Neural progenitor cell (in vitro differentiated cells): ENCODE measurements at places on chromosomes 11 and 22. TPM values are rescaled to one million over a fixed set of nuclear protein-coding genes. Genes with fewer than 3 reads are reported as not detected.
A peak's percentile ranks its signal among the peaks of the same experiment; 100 is the strongest.

- no peaks in the 10 kb centered on the region for H3K4me1 ChIP-seq
- no peak overlapping the region for H3K4me3 ChIP-seq
- H3K27me3 ChIP-seq, result no peaks in the 10 kb centered on the region
- H3K27ac ChIP-seq, result no peak overlapping the region
Measured at GRCh38 chr22:39643311-39644083, 72.9 kb downstream of the CACNA1I start.

The NXPE1 gene
- not detected in 2 replicates for total RNA-seq

The ADM2 gene
- 0.13 and 2.6 TPM in 2 replicates for total RNA-seq

DNA sequence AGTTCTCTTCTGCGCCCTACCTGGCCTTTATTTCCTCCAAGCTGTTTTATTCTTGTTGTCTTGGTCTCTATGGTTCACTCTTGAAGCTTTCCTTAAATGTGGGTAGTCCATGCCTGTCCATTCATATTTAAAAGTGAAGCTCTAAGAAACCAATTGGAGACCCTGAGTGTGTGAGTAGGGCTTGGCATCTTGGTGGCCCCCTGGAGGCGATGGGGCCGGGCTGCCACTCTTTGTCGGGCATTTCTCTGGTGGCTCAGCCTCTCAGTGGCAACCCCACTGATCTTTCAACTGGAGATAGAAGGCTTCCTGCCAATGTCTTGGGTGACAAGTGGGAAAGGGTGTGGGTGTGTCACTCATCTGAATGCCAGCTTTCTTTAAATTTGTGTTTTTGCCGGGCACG is 9.1 kb downstream of the TRPT1 start:
- no peak overlapping the region for H3K4me3 ChIP-seq
- DNase-seq, result peak; percentile 2
- H3K36me3 ChIP-seq, result no peaks in the 10 kb centered on the region

The APOBEC3B gene
- not detected in 2 replicates for total RNA-seq

The OR8D4 gene
- not detected in 2 replicates for total RNA-seq
